HCT116 (cell line): ENCODE measurements at places on chromosomes 3 and 15.
A peak's percentile ranks its signal among the peaks of the same experiment; 100 is the strongest.

GRCh38 chr3:122332551-122332950, 7.5 kb downstream of the CSTA start:
- DNase-seq = no peak

GRCh38 chr15:90213122-90213817, 12.1 kb downstream of the SEMA4B start:
- DNase-seq = no peak

DNA sequence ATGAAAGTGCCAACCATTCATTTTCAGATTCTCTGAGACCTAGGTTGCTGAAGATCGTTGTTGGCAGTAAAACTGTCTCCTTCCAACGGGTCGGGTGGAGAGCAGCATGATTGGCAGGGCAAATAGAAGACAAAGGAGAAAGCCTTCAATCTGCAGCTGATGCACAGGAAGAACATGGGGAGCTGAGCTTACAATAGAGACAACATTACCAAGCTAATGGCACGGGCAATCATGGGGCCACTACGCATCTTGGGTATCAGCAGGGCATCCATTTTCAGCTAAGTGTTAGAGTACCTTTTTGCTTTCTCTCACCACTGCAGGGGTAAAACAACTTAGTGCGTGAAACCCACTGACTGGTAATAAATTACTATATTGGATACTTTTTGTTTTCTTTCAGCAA, 114.8 kb downstream of the WDR72 start:
- no peak for DNase-seq

GRCh38 chr15:89101302-89102193, 13.3 kb downstream of the ABHD2 start:
- peak; percentile 87 for DNase-seq
